GM13977 (cell line): ENCODE measurements at places on chromosomes 6 and 20.
A peak's percentile ranks its signal among the peaks of the same experiment; 100 is the strongest.

DNA sequence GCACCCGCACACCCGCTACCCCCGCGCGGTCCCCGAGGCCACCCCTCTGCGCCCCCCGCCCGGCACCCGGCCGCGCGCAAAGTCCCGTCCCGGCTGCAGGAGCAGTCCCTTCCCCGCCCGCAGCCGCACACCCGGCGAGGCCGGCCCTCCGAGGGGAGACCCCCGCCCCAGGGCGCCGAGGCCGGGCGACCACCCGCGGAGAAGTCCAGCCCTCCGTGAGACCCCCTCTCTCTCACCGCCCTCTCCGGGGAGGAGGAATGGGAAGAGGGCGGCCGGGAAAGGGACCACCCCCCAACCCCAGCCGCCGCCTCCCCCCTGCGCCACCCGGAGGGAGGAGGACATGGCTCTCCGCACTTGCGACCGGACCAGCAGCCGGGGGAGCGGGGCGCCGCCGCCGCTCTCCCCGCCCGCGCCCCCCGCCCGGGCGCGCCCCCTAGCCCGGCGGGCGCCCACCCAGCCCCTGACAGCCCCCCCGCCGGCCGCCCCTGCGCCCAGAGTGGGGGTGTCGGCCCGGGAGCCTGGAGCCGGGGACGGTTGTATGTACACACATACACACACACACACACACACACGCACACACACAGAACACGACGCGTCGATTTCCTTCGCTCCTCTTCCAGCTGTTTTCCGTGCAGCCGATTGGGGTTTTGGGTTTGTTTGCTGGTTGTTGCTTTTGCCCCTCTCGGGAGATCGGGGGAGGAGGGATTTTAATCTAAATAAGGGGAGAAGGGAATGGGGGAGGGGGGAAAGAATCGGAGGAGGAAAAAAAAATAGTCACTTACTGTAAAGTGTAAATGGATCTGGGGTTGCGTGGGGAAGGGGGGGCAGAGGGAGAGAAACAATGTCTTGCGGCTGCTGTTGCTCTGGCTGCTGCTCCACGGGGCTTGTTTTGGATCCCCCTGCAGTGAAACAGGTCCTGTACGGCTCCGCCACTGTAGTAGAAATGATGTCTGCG is at the start of gene ATXN1:
TSS of gene ATXN1 (minus strand) at position 945 of the 955 bp plus-strand sequence.
- DNase-seq: peak; percentile 67

- DNase-seq: no peak
Observed at GRCh38 chr6:150347845-150348244, 21.0 kb upstream of the IYD start.

GRCh38 chr6:32087574-32088486 is 21.3 kb downstream of the TNXB start:
- DNase-seq: peak; percentile 85

DNA sequence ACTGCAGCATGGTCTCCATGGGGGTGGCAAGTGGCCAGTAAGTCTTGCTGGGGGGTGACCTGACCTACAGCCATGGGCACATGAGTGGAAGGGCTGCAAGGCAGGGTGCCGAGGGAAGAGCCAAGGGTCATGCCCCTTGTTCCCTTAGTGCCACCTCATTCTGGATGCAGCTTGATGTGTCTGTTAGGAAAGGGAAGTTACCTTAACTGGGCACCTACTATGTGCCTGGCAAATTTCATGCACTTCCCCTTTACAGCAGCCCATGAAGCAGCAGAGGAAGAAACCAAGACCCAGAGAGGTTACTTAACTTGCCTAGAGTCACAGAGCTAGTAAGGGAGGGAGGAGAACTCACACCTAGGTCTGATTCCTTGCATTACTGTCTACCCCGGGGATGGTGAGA is 174.0 kb downstream of the MRPL14 start:
- no peak for DNase-seq

DNA sequence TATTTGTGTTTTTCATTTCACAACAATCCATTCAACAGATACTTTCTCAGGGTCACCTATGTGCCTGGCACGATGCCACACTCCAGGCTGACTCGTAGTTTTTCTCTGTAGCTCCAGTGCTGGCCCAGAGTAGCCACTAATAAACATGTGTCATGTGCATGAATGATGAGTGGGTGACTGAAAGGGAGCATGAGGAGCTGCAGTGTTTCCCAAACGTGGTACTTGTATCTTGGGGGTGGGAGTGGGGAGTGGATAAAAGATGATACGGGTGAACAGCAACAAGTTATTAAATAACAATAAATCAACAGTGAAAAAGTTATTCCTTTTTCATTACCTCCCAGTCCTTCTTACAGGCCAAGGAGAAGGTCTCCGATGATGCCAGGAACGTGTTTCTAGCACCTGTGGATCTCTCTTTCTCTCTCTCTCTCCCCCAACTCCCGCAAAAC is 17.1 kb downstream of the SRXN1 start:
- DNase-seq: no peak

DNA sequence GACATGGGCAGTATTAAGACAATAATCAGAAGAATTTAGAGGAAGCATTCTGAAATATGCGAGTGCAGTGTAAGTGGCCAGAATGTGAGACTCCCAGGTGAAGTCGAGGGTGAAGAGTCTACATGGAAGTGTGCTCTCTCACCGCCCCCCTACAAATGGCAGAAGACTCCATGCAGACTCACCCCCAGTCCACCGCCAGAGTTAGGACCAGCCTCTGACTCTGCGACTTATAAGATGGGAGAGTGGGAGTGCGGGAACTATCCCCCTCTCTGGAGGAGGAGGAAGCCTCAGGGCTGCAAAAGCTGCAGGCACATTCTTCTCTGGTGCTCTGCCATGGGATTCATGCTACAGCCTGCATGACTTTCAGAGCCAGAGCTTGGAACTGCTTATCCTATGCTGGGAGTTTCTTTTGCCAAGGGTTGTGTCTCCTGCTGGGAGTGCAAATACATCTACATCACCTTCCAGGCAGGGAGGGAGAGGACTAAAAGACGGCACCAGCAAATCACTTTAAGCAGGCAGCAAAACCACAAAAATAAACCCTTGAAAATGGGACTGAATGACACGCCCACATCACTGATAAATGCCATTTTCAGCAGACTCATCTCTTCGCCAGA is 206.7 kb upstream of the SULF2 start:
- DNase-seq: no peak

DNA sequence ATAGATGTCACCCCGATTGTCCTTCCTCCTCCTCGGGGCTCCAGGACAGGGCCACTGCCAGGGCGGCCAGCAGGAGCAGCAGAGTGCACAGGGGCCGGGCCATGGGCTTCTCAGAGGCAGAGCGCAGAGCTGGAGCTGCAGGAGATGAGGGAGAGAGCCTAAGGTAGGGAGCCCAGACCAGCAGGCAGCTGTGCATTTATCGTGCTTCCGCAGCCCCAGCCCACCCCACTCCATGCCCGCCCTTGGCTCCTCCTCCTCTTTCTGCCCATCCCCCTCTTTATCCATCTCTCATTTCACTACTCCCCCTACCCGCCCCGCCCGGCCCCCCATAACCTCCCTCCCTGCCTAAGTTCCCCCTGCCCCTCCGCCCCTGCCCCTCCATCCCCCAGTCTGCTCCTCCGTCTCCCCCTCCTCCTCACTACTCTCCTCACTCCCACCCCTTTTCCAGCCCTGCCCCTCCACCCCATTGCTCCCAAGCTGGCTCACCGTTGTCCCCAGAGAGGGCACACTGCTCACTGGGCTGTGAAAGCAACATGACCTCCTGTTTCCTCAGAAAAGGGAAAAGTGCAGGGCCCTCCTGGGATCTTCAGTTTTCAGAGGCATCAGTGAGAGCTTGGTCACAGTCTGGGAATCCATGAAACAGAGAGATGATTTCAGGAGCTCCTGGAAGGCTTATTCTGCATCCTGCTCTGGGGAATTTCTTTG is 25.5 kb upstream of the CST1 start:
- no peak for DNase-seq

DNA sequence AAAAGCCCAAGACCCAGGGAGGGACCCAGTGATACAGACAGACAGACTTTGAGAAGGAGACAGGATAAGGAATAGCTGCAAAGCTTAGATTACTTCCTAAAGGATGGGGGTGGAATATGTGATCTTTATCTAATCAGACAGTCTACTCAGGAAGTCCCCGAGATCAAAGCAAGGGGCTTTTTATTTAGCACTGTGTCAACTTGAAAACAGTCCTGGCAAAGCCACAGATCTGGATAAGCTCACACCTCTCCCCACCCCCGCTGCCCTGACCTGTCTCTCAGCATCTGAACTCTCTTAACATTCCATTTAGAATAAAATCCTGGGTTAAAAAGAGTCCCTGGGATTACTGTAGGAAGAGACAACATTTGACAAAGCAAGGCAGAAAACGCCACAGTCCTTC is 101.5 kb downstream of the ISM1 start:
- DNase-seq: no peak
